ENCODE measurements at places on chromosomes 7 and 10.

DNA sequence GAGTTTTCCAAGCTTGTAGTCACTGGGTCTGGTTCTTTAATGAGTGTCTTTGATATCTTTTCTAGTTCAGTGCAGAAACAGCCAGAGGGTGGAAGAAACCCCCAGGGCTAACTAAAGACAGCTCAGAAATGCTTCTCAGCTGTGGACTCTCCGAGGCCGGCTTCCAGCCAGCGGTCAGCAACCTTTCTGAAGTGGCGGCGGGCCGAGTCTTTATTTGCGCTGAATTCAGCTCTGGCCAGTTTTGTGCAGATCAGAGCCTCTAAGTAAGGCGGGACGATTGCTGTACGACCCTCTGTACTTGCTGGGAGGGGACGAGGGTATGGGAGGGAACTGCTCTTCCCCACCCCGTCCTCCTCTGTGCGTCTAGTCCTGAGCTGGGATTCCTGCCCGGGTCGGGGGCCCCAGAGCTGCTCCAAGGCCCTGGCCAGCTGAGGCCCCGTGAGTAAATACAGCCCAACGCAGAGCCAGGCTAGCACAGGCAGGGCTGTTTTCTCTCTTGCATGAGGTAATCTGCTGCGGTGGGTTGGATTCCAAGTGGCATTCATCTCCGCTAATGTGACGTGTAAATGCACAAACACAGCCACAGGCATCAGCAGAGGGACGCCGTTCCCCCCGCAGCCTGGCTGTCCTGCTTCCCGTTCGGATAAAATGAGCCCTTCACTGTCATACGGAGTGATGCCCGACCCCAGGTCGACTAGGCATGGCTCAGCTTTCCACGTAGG is 159.8 kb downstream of the PIP4K2A start:
- DNase-seq = peak; percentile 80

- DNase-seq = no peak
Measured at GRCh38 chr7:48063985-48064384, 25.1 kb upstream of the UPP1 start.

GRCh38 chr10:77837925-77838595 is 88.5 kb downstream of the DLG5 start:
- no peak for DNase-seq

DNA sequence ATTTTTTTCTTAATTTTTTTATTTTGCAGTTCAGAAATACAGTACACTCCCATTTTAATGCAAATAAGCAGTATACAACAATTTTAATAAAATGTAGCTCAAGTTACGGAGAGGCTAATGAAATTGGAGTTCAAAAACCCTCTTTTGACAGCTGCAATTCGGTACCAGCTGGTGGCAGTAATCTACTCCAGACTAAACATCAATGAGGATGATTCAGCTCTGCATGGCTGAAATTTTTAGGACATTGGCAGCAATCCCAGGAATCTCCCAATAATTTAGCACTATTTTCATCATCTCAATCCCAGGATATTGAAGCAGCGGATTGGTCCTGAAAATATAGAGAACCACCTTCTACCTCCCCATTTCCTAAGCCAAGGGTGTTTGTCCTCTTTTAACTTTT is 278.8 kb downstream of the CACNA2D1 start:
- DNase-seq = no peak

DNA sequence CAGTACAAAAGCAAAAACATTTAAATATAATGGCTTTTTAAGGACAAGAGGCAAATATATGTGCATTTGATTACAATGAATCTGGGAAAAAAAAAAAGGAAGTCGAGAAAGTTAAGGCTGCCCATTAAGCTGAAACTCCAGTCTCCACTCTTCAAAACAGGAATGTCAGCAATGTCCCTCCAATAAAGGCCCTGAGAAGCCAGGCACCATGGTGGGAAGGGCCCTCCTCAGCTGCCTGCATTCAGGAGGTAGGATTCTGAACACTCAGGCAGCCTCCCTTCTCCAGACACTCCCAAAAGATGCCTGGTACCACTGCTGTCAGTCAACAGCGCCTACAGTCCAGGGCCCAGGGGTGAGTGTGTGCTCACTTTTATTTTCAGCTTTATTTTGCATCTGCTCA is 121.3 kb upstream of the MGMT start:
- no peak for DNase-seq

DNA sequence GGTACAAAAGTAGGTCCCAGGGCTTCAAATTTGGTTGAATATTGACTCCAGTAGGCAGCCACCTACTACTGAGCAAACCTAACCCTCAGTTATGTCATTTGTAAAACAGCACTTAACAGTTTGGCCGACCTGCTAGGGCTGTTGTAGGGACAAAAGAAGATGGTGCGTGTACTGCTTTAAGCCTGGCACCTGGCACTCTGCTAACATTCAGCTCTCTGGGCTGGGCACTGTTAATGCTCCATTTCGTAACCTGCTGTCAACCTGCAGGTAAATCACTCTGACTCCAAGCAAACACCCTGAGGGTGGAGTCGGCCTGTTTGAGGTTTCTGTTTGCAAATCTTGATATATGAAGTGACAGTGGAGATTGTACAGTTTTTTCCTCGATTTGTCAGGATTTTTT is 7.2 kb downstream of the ZKSCAN1 start:
- DNase-seq = no peak

Data from type B pancreatic cell (in vitro differentiated cells).